ENCODE measurements at places on chromosomes 4 and X.

DNA sequence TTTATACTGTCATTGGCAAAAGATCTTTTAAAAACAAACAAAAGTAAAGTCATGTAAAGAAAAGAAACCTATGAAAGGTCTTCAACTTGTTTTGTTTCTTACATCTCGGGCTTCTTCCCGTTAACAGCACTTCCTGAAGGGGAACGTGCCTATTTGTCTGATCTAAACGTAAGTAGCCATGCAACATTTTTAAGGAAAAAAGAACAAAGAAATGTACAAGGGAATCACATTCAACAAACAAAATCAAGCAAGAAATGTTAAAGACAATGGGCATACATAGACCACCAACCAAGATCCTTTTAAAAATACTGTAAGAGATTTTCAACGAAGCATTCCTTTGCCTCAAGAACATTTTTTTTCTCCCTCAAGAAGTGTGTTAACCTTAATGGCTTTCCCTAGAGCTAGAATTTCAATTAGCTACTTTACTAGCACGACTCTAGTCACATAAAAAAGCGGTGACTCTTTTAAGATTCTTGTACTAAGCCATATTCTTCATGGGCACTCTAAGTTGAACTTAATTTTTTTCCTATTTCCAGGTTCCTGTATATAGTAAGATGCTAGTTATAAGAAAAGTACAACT lies 112.0 kb upstream of the TTC29 start:
- peak; percentile 1 for DNase-seq

GRCh38 chr4:151409470-151410313 lies 716 bp downstream of the FHIP1A start:
- DNase-seq, result peak; percentile 5

- no peak for DNase-seq
Measured at GRCh38 chrX:15216280-15216679, 53.6 kb downstream of the ASB9 start.

DNA sequence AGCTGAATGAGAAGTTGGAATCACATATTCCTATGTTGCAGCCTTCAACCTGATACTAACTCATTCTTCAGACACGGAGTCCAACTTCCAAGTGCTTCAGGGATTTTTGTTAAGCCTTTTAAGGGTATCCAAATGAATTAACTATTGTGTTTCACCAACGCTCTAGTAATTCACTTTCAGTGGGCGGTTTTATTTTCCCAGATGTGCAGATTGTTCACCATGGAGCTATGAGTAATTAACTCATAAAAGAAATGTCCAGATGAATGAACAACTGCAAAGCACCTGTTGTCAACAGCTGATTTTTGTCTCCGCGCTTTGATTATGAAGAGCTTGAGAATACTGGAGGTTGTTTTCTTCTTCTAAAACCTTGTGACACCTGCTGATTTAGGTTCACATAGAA lies 187.6 kb downstream of the CBR4 start:
- no peak for DNase-seq

- DNase-seq, result no peak
Measured at GRCh38 chr4:176479767-176480166, 160.0 kb downstream of the SPCS3 start.

GRCh38 chrX:16604337-16604736 lies 45.6 kb upstream of the S100G start:
- DNase-seq, result no peak

- no peak for DNase-seq
Measured at GRCh38 chr4:140686796-140687195, 69.4 kb downstream of the TBC1D9 start.

DNA sequence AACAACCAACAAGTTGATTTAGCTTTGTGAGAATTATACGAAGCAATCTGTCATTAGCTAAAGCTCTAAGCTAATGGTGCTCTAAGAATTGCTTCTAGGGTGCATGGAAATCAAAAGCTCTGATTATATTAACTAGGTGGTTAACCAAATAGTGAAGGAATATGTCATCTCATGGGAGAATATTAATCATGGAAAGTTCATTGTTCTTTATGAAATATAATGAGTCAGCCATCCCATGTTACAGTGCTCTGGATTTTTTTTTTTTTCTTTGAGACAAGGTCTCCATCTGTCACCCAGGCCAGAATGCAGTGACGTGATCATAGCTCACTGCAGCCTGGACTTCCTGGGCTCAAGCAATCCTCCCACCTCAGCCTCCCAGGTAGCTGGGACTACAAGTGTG lies 10.5 kb downstream of the DCAF8L2 start:
- DNase-seq, result no peak

GRCh38 chrX:28205905-28206304 lies 224.7 kb upstream of the DCAF8L1 start:
- DNase-seq, result no peak

GRCh38 chr4:110963662-110964280 lies 340.9 kb upstream of the PITX2 start:
- no peak for DNase-seq

DNA sequence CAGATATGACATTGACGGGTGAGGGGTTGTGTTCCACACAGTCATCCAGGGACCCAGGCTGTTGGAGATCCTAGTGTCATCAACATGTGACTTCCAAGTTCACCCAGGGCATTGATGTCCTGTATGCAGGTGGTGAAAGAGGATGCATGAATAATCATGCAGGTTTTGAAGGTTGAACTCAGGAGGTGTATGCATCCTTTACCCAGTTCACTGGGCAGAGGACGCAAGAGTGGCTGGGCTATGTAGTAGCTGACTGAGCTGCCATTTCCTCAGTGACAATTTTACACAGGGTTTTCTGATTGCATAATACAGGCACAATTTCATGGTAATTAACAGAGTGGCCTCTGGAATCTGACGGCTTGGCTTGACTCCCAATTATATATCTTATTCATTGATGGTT lies 323.0 kb downstream of the HS3ST1 start:
- no peak for DNase-seq

DNA sequence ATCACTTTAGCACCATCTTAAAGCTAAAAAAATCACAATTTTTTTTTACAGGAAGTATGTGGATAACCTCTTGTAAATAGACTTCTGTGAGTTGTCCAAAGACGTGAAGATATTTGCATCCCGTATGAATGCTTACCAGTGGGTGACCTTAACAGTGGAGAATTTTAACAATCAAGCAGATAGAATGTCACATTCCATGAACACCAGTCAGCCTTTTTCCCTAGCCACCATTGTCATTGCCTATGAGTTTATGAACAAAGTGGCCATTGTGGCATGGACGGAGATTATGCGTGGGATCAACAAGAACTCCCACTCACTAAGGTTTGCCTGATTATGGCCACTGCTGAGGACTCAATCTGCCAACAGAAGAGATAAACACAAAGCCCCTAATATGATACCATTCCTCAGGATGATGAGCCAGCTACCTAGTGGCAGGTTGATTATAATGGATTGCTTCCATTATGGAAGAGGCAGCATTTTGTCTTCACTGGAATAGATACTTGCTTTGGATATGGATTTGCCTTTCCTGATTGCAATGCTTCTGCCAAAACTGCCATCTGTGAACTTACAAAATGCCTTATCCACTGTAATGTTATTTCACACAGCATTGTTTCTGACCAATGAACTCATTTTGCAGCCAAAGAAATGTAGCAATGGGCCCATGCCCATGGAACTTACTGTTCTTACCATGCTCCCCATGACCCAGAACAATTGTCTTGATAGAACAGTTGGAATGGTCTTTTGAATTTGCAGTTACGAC lies 830.9 kb upstream of the NDST4 start:
- no peak for DNase-seq

DNA sequence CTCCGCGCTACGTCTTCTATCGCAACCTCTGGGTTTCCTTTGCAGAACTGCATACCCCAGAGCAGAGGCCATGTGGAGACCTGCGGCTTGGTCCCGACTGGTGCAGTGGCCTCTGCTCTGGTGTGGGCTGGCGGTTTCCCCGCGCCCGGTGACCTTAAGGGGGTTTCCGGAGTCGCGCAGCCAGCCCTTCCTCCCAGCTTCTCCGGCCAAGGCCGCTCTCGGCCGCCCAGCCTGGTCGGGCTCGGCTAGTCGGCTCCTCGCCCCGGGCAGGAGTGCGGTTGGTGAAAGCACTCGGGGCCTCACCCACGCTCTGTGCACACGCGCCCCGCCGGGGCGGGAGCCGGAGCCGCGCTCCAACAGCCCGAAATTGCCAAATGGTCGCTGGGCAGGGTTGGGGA lies 84.9 kb downstream of the BCOR start:
- DNase-seq, result no peak

DNA sequence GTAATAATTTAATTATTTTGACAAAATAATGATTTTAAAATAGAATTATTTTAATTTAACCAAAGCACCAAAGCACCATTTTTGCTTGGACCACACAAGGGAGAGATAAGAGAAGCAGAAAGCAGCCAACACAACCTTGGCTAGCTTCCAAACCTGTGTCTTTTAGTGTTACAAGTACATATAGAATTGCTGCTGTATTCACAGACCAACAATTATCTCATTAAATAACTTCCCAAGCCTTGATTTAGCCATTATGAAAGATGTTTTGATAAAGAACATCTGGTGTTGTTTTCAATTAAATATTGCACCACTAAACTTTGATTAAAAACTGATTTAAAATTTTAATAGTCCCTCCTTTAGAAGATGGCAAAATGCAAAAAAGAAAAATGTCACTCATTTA lies 14.0 kb upstream of the IGFBP7 start:
- no peak for DNase-seq

DNA sequence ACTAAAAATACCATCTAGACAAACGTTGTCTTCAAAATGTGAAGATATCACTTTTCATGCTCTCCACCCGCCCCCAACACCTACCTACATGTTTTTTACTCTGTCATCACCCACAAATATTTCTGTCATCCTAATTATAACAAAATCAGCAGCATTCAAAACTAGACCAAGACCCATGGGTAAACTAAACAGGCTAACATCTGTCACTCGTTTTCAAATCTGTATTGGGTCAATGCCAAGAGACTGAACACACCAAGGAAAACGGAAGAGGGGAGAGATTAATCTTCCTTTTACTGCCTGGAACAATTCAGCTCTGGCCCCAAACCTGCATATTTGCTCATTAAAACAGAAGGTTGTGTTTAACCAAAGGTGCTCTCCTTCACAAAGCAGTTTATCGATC lies 17.5 kb downstream of the FAM184B start:
- no peak for DNase-seq

DNA sequence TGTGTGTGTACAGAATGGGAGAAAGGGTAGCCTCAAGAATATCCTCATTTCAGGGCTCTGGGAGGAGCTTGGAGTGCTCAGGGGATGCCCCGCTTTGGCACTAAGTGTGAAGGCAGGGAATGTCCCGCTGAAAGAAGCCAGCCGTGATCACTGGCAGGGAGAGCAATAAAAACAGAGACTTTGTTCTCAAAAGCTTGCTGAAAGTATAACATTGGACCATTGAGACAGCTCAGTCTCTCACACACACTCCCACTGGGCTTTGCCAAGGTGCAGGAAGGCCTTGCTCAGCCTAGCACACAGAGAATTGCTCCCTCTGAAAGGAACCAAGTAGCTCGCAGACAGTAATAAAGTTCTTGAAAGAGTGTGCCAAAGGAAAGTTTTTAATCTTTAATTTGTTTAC lies 143.8 kb upstream of the SLITRK2 start:
- DNase-seq, result no peak

GRCh38 chr4:4859799-4860599 lies 534 bp downstream of the MSX1 start:
- DNase-seq, result no peak

GRCh38 chr4:2932321-2932950 lies 30.8 kb downstream of the NOP14 start:
- DNase-seq, result peak; percentile 21

GRCh38 chrX:129654652-129655546 lies at the start of gene APLN:
TSS of gene APLN (minus strand) at chrX:129654956. CDS start at chrX:129654630, 326 bp downstream.
- peak; percentile 9 for DNase-seq

DNA sequence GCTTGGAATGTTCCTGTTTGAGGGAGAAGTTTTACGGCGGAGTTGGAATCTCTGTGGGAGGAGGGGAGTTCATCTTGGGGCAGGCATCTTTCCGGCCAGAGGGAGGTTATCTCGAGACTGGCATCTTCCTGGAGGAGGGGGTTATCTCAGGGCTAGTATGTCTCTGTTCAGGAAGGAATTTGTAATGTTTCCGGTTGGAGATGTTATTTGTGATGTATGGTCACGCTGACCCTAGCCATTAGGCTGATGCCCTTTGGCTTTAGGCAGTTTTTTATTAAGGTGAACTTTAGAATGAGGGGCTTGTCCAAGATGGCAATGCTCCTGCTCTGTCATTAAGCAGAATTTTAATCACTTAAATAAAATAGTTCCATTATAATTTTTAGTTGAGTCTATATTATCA lies 449.7 kb downstream of the PCDH10 start:
- DNase-seq, result no peak

GRCh38 chr4:76706581-76706980 lies 191.4 kb downstream of the SOWAHB start:
- no peak for DNase-seq

DNA sequence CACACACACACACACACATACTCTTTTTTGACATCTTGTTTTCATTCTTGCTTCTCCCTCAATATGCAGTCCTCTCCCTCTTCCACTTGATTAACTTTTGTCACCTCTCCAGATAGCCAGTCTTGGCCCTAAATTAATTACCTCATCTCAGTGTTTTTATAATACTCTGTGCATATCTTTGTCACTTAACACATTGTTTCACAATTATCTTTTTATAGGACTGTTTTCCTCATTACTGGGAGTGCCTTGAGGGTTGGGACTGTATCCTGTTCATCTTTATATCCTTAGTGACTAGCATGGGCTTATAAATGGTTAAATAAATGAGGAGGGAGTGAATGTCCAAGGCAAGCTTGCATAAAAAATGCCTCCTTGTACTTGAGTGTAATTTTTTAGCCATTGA lies 33.1 kb downstream of the SYNPO2 start:
- no peak for DNase-seq

DNA sequence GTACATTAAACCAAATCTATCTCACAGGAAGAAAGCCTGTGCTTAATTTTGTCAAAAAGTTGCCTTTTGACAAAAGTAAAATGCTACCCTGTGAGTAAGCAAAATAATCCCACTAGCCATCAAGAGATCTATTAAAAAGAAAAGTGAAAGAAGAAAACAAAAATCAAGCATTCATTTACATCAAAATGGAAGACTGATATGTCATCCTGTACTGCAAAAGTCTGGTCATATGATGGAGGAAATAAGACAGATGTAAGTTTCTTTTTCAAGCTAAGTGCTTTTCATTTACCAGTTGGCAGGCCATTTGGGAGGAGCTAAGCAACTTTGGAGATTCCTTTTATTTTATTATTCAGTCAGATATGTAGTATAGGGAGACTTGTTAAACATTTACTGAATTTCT lies 387.4 kb downstream of the SPOCK3 start:
- no peak for DNase-seq

DNA sequence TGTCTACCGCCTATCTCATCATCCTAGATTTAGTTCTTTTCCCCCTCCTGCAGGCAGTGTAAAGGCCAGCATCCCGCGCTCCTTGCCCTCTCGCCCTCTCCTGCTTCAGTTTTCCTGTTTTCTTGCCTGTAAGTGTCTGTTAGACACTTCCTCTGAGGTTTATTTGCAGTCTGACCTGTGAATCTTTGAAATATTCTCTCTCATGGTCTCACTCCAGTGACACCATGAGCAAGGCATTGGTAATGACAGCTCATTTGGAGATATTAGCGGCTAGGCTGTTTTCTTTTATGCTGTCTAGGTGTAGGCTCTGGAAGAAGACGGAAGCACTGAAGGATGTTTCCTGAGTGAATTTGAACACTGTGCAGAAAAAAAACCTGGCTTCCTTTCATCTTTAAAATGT lies 179.6 kb downstream of the KDR start:
- DNase-seq, result peak; percentile 9
